ENCODE measurements at places on chromosomes 4 and X.

GRCh38 chr4:1310796-1311631, 21.3 kb downstream of the MAEA start:
- no peak for DNase-seq

DNA sequence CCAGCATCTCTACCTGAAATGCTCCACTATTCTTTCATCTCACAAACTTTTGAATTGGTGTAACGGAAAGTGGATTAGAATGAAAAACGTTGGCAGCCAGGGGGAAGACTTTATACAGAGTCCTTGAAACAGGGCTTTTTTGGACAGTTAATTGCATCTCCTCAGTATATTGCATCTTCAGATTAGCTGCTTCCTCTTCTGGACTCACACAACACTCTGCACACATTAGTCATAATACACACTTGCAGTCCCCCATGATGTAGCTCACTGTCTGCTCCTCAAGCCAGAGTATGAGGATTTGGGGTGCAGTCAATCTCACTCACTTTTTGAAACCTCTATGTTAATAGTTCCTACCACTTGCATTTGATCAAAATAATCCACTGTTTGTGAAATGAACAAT, 101.0 kb downstream of the ADGRA3 start:
- DNase-seq = no peak

DNA sequence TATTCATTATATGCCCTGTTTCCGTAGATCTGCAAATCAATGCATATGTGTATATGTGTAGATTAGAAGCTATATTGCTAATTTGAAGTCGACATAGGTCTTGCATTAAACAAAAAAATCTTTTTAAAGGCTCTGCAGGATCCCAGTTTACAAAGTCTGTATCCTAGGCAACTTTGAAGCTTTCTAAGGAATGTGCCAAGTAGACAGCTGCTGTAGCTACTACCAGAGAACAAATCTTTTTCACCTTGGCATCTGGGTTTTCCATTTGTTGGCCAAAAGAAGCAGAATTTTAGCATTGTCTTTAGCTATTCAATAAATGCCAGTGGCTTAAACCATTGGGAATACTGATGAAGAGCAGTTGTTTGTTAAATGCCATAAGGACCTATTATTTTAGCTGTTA, 88.0 kb downstream of the NAA11 start:
- no peak for DNase-seq

DNA sequence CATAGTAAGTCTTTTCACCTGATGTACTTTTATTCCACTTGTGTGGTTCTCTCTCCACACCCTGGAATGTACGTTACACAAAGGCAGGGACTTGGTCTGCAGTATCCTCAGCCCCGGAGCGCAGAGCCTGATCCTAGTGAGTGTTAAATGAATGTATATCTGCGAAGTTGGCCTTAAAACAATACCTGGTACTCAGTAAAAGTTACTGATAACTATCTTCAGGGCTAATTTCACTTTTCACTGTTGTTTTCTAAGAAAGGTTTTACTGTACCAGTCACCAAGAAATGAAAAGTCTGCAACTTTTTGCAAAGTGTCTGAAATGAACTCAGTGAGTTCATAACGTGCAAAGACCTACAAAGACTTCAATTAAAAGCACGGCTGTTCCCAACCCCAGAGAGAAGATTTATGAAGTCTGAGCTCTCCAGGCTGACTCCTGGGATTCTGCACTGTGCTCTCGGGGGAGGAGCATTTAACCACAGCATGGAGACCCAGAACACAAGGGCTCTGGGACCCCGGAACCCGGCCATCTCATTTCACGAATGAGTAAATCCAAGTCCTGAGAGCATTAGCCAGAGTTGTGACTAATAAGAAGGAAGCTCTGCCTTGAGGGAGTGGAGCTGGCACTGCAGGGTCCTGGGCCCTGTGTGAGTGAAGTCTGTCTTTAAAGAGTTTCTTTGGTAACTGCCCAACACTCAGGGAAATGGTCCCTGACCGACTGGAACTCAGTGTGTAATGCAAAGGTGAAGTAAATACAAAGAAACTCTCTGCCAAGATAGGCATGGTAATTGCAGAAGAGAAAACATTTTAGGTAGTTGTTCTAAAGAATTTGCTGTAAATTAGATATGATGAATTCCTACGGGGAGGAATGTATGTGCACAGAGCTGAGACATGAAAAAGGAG, 165.8 kb downstream of the NSUN7 start:
- DNase-seq = no peak

DNA sequence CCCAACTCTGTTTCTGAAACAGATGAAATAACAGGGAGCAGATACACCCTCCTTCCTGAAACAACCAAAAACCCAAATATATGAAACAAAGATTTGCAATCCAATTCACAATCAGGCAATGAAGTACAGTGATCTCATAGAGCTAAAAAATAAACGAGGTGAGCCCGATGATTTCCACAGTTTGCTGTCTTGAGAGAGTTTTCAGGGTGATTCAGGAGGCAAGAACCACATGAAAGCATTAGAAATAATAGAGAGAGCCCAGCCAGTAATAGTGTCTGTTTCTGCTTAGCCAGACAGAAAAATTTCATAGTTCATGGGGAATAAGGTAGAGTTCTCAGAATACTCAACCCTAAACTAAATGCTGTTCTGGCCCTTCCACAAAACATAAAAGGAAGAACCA, 296.2 kb downstream of the PDHA2 start:
- DNase-seq = no peak

DNA sequence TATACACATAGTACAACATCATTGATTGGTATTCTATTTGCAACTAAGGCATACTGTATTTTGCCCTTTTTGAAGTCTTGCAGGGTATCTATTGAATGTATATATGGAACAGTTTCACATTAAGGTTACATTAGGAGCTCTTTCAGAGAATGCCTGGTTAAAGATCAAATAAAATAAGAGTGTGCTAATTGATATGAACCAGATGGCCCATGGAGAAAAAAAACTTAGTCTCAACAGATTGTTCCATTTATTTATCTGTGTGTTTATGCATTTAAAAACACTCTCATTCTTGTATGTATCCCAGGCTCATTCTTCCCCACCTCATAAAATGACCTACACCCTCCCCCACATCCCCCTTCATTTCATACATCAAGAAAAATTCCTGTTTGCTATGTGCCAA, 35.2 kb upstream of the GRIA2 start:
- no peak for DNase-seq

DNA sequence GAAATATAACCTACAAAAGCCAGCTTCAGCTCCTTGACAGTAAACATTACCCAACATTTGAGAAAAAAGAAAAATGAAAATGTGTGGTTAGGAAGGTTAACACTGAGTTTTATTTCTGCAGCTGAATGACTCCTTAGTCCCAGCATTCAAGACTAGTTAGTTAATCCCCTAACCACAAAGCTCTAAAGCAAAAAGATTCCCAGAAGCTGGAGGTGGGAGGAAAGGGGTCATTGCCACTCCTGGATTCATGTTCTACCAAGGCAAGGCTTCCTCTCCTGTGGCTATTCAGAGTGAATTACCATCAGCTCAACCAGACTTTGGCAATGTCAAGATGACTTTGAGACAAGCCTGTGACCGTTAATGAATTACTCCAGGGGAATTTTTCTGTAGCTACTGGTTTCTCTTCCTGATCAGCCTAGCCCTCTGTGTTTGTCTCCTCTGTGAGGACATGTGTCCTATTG, 63.6 kb downstream of the HADH start:
- DNase-seq = no peak

GRCh38 chr4:160235285-160235684, 1132.4 kb downstream of the RAPGEF2 start:
- DNase-seq = no peak

DNA sequence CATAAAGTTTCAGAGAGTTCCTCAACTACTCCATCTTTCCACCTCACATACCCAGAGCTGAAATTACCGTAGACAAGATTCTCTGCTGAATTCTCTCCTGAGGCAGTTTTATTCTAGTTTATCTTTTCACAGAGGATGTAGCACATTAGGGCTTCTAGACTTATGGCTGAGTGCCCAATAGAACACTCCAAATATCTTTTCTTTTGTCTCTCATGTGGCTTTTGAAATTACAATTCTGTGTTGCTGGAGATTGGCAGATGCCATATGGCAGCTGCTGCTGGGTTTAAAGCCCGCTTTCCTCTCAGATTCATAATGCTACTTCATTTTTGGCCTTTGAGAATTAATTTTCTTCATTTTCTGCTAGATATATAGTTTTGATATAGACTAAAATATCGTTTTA, 107.6 kb upstream of the BANK1 start:
- peak; percentile 36 for DNase-seq

DNA sequence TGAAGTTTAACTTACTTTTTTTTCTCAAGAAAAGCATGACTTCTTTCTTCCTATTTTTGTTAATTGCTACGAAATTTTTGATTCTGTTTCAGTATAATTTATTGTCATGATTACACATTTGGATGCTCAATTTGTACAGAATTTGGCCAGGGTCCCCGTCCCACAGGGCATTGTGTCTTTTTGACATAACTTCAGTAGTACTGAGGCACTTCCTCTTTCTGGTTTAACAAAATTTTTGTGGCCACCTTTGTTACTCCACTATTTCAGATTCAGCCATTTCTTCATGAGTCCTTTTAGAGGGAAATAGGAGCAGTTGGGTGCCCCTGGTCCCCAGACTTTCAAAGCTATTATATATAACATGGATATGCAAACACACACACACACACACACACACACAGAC, 1248.7 kb downstream of the PCDH7 start:
- DNase-seq = no peak

DNA sequence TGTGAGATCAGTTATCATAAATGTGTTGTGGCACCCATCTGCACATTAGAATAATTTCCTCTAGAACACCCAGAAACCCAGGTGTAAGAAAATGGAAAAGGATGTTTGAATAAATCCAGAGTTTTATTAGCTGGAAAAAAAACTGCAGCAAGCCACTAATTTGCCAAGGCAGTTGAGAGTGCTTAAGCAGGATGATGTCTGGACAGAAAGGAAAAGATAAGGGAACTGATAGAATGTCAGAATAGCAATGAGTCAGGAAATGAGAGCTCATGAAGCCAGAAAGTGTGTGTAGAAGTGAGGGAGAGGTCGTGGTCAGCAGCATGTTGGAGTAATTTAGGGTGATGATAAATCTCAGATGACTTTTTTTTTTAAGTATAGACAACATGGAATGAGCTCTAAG, 15.2 kb upstream of the NEUROG2 start:
- no peak for DNase-seq

DNA sequence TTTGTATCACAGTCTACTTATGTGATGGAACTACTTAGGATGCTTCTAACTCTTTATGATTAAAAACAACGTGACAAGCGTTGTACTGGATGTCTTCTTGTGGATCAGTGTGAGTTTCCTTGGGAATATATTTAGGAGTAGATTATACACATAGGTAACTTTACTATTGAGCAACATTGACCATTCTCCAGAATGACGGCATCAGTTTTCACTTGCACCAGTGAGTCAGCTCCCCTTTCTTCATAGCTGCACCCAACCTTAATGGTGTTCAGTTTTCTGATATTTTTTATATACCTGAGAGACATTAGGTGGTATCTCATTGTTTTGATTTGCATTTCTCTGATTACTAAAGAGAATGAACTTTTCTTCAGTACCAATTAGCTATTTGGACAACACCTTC, 343.9 kb downstream of the ADGRL3 start:
- no peak for DNase-seq

GRCh38 chr4:111070390-111070789, 447.5 kb upstream of the PITX2 start:
- DNase-seq = no peak

DNA sequence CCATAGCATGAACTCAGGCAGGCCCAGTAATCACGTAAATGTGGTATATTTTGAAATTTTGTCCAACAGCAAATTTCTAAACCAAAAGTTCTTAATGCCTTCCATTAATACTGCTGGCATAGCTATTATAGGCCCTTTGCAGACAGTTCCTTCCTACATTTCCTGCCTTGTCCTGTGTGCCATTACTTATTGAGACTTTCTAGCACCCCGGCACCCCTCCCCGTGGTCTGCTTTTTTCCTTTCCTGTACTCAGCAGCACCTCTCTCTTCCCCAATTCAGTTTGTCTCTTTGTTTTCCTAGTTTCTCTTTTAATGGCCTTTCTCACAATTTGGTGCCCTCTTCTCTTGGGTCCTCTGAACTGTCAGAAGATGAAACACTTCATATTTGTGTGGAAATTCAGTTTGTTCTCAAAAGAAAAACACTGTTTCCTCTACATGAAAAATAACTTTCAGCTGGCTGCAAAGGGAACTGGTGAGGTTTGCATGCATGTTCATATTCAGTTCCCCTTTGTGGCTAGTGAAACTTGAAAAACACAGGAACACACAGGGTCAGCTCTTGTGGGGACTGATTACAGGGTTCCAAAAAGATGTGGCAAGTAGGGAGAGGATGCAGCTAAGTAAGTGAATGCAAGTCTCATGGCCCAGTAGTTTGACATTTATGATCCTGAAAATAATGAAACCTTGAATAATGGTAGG, 17.1 kb downstream of the GPR34 start:
- no peak for DNase-seq

DNA sequence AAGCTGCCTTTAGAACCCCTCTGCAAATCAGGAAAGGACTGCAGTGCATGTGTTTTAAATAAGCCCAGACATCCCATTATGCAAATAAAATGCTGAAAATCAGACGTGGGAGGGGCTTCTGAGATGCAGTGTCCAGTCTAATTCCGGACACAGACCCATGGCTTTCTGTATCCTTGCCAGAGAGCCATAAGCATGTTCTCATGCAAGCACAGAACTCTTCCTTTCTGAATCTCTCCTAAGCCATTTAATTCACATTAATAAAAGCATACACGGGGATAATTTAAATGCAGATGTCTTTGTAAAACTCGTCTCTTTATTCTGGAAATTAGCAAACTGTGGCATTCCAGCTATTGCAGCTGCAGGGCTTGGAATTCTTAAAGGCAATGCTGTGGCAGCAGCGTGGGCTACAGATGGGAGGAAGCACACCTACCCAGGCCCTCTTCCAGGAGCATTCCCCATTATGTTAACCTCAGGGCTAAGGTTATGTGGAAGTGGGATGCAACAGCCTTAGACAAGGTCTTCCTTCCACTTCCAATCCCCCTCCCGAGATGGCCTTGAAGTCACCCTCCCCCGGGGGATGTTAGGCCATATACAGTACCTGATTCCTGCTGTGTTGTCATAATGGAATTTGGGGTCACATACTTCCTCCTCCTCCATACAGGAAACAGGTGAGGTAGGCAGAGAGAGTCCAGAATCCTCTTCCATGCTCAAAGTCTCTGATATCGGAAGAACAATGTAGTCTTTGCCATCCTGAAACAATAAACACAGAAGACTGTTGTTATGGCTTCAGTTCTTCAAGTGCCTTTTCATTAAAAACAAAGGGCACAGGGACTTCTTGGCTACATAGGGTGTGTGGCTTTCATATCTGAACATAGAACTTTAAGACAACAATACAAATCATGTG, 38.1 kb downstream of the KDR start:
- DNase-seq = no peak

- no peak for DNase-seq
These were observed 7.9 kb downstream of the FAM200B start for GRCh38 chr4:15689540-15689939.

DNA sequence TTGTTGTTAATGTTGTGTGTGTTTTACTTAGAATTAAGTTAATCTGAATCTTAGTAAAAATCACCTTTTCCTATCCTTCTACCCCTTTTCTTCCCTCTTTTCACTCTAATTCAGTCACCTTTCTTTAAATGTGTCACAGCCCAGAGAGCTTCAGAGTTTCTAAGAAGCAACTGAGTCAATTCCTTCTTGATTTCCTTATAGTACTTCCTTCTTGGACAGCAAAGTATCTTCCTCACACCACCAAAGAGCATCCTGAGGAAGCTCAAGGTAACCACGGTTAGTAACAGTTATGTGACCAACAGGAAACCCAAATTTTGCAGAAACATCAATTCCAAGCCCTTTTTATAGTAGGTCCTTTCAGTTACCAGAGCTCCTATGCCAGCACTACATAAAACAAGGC, 243.2 kb upstream of the BMP3 start:
- no peak for DNase-seq

All from NCI-H1436 (cell line).